ENCODE measurements at places on chromosomes 2 and 18. TPM values are rescaled to one million over a fixed set of nuclear protein-coding genes. Genes with fewer than 3 reads are reported as not detected.

Gene EN1
- not detected for total RNA-seq

Gene CD226
- not detected for total RNA-seq

Gene IL36B
- total RNA-seq, result not detected

DNA sequence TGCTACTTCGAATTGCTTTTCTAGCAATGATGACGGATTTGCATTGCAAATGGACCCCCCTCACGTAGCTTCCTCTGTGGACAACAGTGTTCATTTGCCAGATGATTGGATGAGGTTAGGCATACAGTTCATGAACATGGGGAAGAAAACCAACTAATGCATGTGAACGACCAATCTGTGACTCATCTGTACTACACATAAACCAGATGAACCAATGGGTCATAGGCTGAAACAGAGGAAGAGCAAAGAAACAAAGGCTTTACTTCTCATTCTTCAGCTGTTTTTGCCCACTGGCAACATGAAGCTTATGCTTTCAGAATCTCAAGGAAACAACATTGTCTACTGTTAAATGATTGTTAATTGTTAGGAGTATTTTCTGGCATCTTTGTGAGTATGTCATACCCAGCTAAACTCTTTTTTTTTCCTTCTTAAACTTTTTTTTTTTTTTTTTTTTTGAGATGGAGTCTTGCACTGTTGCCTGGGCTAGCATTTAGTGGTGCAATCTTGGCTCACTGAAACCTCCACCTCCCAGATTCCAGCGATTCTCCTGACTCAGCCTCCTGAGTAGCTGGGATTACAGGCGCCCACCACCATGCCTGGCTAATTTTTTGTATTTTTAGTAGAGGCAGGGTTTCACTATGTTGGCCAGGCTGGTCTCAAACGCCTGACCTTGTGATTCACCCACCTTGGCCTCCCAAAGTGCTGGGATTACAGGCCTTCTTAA, 35.5 kb downstream of the EFEMP1 start:
- DNase-seq, result no peak
- H3K27ac ChIP-seq, result no peak overlapping the region
- no peaks in the 10 kb centered on the region for H3K4me1 ChIP-seq
- H3K4me3 ChIP-seq, result no peak overlapping the region

- DNase-seq, result no peak
- H3K36me3 ChIP-seq, result no peaks in the 10 kb centered on the region
- H3K4me3 ChIP-seq, result no peak overlapping the region
- no peak overlapping the region for H3K27ac ChIP-seq
- peaks cover 2% of the 10 kb centered on the region for H3K4me1 ChIP-seq
These were observed 112.9 kb upstream of the ZEB2 start for GRCh38 chr2:144632809-144633208.

- H3K27me3 ChIP-seq, result no peaks in the 10 kb centered on the region
- no peak overlapping the region for H3K4me3 ChIP-seq
- 0 out of 2 replicates have a peak overlapping the region, but pooled peaks have one; percentile 31 for H3K27ac ChIP-seq
- no peaks in the 10 kb centered on the region for H3K36me3 ChIP-seq
- H3K4me1 ChIP-seq, result peaks cover 22% of the 10 kb centered on the region
- DNase-seq, result no peak
These were observed 25.5 kb downstream of the TCF7L1 start for GRCh38 chr2:85158559-85159273.

GRCh38 chr18:75208155-75208835, 644 bp downstream of the PTGR3 start:
- H3K36me3 ChIP-seq, result no peaks in the 10 kb centered on the region
- H3K4me1 ChIP-seq, result peaks cover 35% of the 10 kb centered on the region
- H3K27ac ChIP-seq, result no peak overlapping the region
- peak overlapping the region; percentile 62 for H3K4me3 ChIP-seq

GRCh38 chr2:36634981-36635597, 37.1 kb upstream of the FEZ2 start:
- H3K27me3 ChIP-seq, result no peaks in the 10 kb centered on the region
- no peaks in the 10 kb centered on the region for H3K4me1 ChIP-seq
- no peak overlapping the region for H3K4me3 ChIP-seq
- no peak for DNase-seq

DNA sequence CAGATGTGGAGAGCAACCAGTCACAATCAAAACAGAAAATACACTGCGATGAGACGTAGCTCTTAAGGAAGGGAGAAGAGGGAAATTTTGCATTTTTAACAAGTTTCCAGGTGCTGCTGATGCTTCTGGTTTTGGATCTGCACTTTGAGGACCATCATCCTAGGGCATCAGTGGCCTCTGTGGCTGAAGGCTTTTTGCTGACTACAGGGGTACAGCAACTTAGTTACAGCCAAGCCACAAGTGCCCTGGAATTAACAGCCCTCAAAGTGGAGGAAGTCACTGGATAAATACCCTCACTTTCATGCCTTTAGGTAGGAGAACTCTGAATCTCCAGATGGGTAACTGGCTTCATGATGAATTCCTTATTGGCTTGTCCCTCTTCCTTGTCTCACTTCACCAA, 700.9 kb downstream of the TMEM182 start:
- H3K4me3 ChIP-seq, result no peak overlapping the region
- no peak overlapping the region for H3K27ac ChIP-seq
- DNase-seq, result no peak
- no peaks in the 10 kb centered on the region for H3K36me3 ChIP-seq
- H3K4me1 ChIP-seq, result no peaks in the 10 kb centered on the region
- H3K27me3 ChIP-seq, result no peaks in the 10 kb centered on the region

DNA sequence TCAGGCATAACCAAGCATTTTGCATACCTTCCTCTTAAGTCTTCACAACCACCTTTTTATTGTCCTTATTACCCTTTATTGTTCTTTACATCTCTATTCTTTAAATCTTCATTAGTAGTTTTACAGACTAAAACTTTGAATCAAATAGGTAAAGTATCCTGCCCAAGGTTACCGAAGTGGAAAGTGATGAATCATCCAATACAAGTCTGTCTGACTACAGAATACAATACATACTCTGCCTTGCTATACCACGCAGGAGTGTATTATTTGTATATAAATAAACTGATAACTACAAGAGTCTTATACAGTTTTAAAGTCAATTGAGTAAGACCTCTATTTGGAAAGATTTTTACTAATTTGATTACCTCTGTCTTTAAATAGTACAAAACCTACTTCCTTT, 196.0 kb downstream of the ZEB2 start:
- H3K36me3 ChIP-seq, result no peaks in the 10 kb centered on the region
- no peak for DNase-seq
- H3K27me3 ChIP-seq, result no peaks in the 10 kb centered on the region
- no peak overlapping the region for H3K4me3 ChIP-seq
- H3K4me1 ChIP-seq, result no peaks in the 10 kb centered on the region
- H3K27ac ChIP-seq, result no peak overlapping the region
